ENCODE measurements at places on chromosomes 4 and X. TPM values are rescaled to one million over a fixed set of nuclear protein-coding genes. Genes with fewer than 3 reads are reported as not detected.

Gene ADGRG2
- not detected for total RNA-seq

Gene MAGEA9
- total RNA-seq: not detected

GRCh38 chrX:27728291-27728690, 79.5 kb upstream of the MAGEB10 start:
- H3K36me3 ChIP-seq: no peaks in the 10 kb centered on the region
- H3K27ac ChIP-seq: no peak overlapping the region
- no peaks in the 10 kb centered on the region for H3K4me1 ChIP-seq
- DNase-seq: no peak

Gene ZNF182
- total RNA-seq: 7.0 TPM

DNA sequence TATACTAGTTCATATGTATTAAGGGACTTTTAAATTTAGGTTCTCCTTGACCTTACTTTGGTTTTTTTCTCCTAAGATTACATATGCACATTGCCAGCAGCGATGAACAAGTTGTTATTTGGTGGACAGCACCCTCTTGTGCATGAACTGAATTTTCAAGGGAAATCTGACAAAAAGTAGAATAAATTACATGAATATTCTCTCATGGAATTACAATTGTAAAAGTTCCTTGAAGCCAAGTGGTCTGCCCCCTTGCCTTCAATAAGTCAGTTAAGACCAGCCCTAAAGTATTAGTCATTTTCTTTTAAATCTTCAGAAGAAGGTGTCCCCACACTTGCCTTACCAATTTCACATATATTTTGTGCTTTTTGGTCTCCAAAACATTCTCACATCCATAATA, 30.7 kb upstream of the SMARCA5 start:
- no peaks in the 10 kb centered on the region for H3K36me3 ChIP-seq
- no peak overlapping the region for H3K4me3 ChIP-seq
- peaks cover 23% of the 10 kb centered on the region for H3K4me1 ChIP-seq
- H3K27me3 ChIP-seq: peaks cover 5% of the 10 kb centered on the region
- no peak overlapping the region for H3K27ac ChIP-seq
